ENCODE measurements at places on chromosomes 5 and 9. TPM values are rescaled to one million over a fixed set of nuclear protein-coding genes. Genes with fewer than 3 reads are reported as not detected.

The FOXE1 gene
- not detected for polyA plus RNA-seq

DNA sequence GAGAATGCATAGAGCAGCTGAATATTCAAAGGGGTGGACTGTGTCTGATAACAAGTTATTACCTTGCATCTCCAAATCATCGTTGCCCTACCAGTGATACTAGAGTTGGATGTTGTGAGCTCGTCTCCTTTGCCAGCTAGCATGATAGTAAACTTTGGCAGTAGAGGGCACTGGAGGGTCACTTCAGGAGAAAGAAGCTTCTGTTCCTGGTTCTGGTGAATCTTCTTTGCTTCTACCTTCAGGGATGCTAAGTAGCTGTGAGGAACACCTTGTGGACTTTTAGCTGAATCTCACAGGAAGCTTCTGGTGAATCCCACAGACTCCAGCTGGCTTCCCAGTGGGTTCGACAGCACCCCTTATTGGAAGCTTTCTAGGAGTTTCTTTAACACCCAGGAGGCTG lies 626.6 kb upstream of the SGCD start:
- H3K36me3 ChIP-seq = no peaks in the 10 kb centered on the region
- no peak overlapping the region for H3K4me3 ChIP-seq
- no peaks in the 10 kb centered on the region for H3K4me1 ChIP-seq
- no peaks in the 10 kb centered on the region for H3K27me3 ChIP-seq
- H3K27ac ChIP-seq = no peak overlapping the region

GRCh38 chr9:96399325-96399633 lies 15.8 kb upstream of the SLC35D2 start:
- DNase-seq = no peak
- no peaks in the 10 kb centered on the region for H3K4me1 ChIP-seq
- H3K27me3 ChIP-seq = no peaks in the 10 kb centered on the region
- H3K27ac ChIP-seq = no peak overlapping the region

The CSF2 gene
- polyA plus RNA-seq = not detected

The EIF4E1B gene
- not detected for polyA plus RNA-seq

DNA sequence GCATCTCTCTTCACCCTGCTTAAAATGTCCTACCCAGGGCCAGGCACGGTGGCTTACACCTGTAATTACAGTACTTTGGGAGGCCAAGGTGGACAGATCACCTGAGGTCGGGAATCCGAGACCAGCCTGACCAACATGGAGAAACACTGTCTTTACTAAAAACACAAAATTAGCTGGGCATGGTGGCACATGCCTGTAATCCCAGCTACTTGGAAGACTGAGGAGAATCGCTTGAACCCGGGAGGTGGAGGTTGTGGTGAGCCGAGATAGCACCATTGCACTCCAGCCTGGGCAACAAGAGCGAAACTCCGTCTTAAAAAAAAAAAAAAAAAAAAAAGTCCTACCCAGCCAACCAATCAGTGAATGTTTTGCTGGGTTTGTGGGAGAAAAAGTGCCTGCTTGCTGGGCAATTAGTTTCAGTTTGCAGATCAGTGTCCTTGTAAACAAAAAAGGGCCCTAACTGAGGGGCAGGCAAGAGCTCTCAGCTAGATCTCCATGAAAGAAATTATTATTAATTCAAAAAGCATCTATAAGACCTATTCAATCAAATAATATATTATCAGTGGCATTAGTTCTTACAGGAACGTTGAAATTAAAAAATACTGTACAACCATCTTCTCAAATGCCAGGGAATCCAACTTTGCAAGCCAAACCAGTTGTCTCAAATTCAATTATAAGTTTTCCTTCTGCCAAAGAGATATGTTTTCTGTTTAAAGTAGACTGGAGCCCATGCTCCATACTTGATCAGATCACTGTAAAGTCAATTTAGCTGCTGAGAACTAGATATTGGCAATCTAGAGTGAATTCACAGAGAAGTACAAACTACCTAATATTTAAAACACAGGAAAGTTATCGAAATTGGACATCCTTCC lies 3.9 kb downstream of the MEGF9 start:
- peak overlapping the region; percentile 88 for H3K27ac ChIP-seq
- no peaks in the 10 kb centered on the region for H3K27me3 ChIP-seq
- H3K4me3 ChIP-seq = peak overlapping the region; percentile 17
- DNase-seq = no peak
- no peaks in the 10 kb centered on the region for H3K36me3 ChIP-seq
